ENCODE measurements at places on chromosomes 7 and 10. TPM values are rescaled to one million over a fixed set of nuclear protein-coding genes. Genes with fewer than 3 reads are reported as not detected.

The MMRN2 gene
- 9.7 TPM for total RNA-seq

The ZCWPW1 gene
- 0.54 TPM for total RNA-seq

The PNLIPRP1 gene
- total RNA-seq: not detected

The FAM25A gene
- not detected for total RNA-seq

The SFRP4 gene
- not detected for total RNA-seq

The C10orf53 gene
- total RNA-seq: not detected

The EIF4EBP2 gene
- 22.5 TPM for total RNA-seq

The HOXA3 gene
- 2.2 TPM for total RNA-seq

The CYP3A7 gene
- total RNA-seq: not detected
